ENCODE measurements at places on chromosomes 5 and 9.

- no peak for DNase-seq
Measured at GRCh38 chr9:126485662-126486061, 128.1 kb upstream of the LMX1B start.

GRCh38 chr5:43270645-43271044, 42.6 kb downstream of the HMGCS1 start:
- no peak for DNase-seq

GRCh38 chr5:58871648-58872242, 288.9 kb downstream of the RAB3C start:
- DNase-seq: no peak

GRCh38 chr5:41637424-41637823, 127.0 kb upstream of the PLCXD3 start:
- no peak for DNase-seq

DNA sequence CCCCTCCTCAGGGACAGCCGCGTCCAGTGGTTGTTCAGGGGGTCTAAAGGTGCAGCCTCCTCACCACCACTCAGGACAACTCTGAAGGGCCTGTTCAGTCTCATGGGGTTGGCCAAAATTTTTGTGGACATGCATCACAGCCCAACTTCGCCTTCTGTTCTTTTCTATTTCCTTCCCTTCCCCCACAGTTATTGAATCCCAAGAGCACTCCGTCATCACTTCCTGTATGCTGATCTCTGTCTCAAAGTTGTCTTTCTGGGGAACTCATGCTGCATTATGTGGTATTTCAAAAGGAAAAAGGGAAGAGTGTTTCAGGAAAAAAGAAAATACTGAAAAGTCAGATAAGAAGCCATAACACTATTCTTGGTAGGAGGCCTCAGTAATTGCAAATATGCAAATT, 355.4 kb downstream of the CAAP1 start:
- no peak for DNase-seq

DNA sequence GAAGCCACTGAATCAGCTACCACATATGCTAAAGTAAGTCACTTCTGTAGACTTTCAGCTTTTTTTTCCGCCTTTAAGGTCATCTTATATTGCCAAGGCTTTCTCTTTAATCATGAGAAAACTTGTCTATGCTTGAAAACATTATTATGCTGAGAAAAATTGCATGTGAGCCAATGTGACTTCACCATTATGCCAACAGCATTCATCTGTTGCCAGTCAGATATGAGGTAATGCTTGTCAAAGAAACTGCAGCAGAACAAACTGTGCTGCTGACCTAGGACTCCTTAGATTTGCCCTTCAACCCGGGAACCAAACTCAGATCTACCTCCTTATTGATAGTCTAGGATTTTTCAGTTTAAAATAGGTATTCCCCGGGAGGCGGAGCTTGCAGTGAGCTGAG, 34.3 kb downstream of the SLC44A1 start:
- DNase-seq: no peak

- no peak for DNase-seq
Measured at GRCh38 chr5:32831624-32832023, 120.5 kb downstream of the NPR3 start.

DNA sequence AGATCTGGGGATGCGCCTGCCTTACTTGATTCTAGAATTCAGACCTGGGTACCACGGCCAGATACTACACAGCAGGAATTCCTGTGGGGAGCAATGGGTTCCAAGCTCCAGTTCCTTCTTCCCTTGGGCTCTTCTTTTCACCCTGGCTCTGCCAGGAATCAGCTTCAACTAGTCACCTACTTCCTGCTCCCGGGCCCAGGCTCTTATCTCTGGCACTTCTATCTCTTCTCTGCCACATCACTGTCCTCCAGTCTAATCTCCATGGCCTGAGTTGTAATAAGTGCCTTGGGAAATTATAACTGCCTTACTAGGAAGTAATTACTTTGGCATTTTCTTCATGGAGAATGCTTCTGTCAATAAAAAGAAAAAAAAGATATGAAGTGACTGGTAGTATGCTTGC, 26.2 kb upstream of the SERINC5 start:
- DNase-seq: no peak

GRCh38 chr5:80964919-80965318, 4.8 kb downstream of the RASGRF2 start:
- DNase-seq: no peak

DNA sequence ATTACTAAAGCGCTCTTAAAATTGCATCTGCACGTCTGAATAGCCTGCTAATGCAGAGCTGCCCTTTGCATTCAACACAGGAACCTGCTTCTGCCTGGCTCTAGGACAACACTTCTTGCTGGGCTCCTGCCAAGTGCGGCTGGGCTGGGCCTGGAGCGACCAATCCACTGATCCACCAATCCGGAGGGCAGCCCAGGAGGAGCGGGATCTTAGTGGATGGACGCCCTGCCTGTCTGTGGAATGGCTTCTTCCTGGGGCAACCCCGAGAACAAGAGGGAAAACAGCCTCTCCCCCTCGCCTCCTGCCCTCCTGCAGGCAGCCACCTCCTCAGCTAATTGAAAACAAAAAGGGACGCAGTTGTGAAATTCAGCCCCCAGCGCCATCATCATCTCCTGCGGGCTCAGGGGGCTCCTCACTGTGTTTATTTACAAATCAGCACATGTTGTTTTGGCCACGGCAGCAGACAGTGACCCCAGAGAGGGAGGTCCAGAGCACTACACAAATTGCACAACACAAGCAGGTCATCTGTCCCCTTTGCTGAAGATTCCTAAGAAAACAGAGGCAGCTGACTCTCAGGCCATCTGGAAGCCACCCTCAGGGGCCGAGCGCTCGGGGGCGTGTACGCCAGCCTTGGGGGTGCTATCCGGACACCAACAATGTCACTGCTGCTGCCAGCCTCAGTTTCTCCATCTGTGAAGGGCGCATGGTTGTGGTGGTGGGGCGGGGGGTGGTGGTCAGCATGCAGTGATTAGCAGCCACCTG, 57.3 kb downstream of the GADD45G start:
- DNase-seq: peak; percentile 98

DNA sequence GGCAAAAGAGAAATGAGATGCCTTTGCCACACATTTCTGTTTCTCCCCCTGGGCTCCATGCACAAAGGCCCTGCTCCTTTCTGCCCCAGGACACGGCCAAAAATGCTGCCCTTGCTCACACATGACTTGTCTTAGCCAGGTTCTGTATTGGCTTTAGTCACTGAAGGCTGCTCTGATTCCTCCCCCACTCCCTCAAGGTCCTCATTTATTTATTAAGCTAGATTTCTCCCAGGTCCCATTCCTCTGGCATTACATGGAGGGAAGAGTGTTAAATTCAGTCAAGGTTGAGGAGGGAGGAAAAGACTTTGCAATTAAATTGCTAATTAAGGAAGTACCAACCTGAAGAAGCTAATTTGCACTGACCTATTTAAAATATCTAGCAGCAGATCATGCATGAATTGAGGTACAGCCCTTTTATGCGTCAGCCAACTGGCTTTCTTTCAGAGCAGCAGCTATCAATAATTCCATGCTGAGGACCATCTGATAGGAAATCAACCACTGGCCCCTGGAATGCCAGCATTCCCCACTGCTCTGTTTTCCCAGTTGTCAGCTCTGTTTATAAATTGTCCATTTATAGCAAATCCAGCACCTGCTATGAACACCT, 81.2 kb upstream of the MAP3K1 start:
- DNase-seq: no peak

- no peak for DNase-seq
Measured at GRCh38 chr9:126430124-126430523, 103.5 kb downstream of the MVB12B start.

GRCh38 chr5:103569313-103570060, 6.9 kb upstream of the NUDT12 start:
- no peak for DNase-seq

Data from right hindlimb (tissue), 1 donor.